ENCODE measurements at places on chromosomes 5 and 9.
A peak's percentile ranks its signal among the peaks of the same experiment; 100 is the strongest.

DNA sequence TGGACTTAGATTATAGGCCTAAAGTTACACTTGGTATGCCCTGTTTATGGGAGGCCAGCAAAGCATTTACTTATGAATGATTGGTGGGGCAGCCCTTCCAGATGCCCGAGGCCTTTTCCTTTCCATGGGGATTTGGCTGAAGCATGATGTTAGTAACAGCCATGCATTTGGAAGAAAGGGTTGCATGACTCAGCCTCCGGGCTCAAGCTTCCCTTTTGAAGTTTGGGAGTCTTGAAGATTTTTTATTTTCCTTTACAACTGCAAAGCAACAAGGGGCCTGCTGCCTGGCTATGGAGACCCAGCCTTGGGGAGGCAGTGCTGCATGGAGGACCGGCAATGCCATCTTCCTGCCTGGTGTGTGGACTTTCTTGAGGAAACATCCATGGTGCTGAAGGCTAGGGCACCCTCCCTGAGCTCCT, 244.7 kb downstream of the ICE1 start:
- DNase-seq = no peak

- peak; percentile 96 for DNase-seq
Measured at GRCh38 chr9:125932012-125932411, 184.8 kb downstream of the PBX3 start.

DNA sequence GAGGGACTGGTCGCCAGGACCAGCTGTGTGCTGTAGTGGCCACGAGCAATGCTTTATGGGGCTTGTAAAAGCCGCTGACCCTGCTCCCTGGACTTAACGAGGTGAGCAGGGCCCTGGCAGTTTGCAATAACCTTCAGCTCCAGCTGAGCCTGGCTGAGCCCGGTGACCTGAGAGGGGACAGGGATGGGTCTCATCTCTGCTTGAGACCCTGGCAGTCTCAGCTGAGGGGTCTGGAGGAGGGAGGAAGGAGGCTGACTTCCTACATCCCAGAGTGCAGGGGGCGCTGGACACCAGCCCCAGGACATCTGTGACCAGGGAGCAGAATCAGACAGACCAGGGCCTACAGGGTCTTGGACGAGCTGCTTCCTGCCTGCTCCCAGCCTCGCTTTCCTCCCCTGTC, 277.5 kb upstream of the MVB12B start:
- DNase-seq = no peak

DNA sequence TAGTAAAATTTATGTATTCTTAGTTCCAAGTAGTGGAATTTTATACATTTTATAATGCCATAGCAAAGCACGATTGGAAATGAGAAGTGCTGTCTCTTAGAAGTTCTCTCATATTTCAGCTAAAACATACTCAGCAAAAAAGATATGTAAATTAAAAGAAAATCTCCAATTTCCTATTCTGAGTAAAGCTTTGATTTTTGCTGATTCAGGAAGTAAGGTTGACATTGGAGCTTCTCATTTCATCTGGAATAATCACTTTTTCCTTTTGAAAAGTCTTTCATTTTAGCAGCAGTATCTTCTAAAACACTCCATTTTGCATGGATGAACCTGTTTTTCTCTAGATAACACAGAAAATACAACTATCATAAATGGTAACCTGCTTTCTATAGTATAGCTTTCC, 121.0 kb downstream of the ZCCHC7 start:
- DNase-seq = no peak

DNA sequence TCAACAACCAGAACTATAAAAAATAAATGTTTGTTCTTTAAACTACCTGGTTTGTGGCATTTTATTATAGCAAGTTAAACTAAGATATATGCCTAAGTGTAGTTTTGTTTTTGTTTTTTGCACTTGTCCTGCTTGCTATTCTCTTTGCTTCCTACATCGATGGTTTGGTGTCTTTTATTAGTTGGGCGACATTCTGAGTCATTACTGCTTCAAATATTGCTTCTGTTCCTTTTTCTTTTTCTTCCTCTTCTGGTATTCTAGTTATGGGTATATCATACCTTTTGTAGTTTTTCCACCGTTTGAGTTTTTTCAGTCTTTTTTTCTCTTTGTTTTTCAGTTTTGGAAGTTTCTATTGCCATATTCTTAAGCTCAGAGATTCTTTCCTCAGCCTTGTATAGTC, 86.9 kb downstream of the MACIR start:
- no peak for DNase-seq

DNA sequence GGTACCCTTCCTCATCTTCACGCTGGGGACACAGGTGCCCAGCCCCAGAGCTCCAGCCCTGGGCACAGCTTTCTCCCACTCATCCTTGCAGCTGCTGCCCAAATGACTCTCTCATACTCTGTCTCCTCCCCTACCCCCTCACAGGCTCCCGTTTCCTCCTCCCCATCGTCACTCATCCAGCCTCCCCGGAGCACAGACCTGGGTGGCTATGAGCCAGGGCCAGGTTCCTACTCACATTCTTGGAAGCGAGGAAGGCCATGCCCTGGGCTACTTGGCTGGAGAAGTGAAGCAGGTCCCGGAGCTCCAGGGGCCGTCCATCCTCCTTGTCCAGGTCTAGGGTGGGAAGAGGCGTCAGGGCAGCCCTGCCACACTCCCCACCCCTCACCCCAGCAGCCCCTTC, 29.3 kb downstream of the CSF1R start:
- no peak for DNase-seq

DNA sequence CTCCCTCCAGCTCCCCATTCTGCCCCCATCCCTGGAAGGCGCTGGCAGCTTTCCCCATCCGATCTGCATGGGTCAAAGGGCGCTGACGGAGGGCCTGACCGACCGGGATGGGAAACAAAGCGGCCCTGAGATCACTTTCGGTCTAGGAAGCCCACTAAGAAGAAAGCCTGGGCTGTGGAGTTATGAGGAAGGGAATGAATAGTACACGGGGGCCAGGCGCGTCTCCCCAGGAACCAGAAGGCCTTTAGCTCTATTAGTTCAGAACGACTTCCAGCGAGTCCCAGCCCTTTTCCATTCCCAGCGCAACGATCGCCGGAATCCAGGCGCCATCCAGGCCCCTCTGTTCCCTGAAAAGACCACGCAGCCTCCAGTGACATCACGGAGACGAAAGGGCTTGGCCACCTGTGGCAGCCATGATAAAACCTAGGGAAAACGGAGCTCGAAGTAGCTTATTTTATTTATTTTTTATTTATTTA, 70.1 kb upstream of the CCDC180 start:
- DNase-seq = no peak

DNA sequence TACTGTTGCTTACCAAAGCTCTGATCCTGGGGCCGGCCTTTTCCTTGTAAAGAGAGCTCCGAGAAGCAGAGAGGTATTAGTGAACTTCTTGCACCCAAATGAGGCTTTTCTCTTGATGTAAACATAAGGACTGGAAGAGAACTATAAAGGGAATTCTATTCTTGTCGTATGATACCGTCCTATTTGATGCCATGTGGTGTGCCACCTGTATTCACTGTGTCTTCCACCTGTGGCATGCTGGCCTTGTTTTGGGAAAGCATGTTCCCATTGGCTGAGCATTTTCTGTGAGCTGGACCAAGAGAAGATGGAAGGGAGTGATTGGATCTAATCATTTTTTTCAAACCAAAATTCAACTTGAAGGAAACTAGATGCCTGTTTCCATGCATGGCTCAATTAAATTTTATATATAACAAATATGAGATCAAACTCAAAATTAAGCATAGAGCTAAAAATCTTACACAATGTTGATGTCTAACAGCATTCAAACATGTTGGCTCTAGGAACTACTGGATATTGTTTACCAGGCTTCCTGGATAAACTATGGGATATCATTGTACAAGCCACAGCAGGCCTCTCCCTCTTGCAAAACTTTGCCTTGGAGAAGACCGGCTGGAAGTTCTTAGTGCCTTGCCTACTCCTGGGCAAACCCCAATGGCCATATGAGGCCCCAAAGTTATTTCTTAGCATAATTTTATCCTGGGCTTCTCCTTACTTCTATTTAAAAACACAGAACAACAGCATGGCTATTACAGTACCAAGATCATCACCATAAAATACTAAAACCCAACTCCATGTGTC, 115.3 kb downstream of the TSSK1B start:
- DNase-seq = no peak

GRCh38 chr9:87720173-87720572, 5.7 kb upstream of the CTSL start:
- DNase-seq = no peak

DNA sequence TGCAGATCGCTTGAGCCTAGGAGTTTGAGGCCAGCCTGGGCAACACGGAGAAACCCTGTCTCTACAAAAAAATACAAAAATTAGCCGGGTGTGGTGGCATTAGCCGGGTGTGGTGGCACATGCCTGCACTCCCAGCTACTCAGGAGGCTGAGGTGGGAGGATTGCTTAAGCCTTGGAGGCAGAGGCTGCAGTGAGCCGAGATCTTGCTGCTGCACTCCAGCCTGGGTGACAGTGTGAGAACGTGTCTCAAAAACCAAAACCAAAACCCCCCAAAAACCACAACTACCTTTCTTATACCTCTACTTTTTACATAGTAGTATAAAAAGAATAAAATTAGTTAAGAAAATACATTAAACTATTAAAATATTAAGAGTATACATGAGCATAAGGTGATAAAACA, 121.2 kb downstream of the RAPGEF6 start:
- DNase-seq = no peak

- DNase-seq = peak; percentile 58
Measured at GRCh38 chr5:151020304-151021110, at the start of gene GPX3. Gene GPX3 (plus strand): TSS chr5:151020591. CDS start chr5:151020655, 64 bp downstream.

GRCh38 chr9:69519470-69520240, 152.5 kb downstream of the APBA1 start:
- DNase-seq = no peak

- DNase-seq = no peak
Measured at GRCh38 chr9:37148181-37148580, 27.8 kb downstream of the ZCCHC7 start.

DNA sequence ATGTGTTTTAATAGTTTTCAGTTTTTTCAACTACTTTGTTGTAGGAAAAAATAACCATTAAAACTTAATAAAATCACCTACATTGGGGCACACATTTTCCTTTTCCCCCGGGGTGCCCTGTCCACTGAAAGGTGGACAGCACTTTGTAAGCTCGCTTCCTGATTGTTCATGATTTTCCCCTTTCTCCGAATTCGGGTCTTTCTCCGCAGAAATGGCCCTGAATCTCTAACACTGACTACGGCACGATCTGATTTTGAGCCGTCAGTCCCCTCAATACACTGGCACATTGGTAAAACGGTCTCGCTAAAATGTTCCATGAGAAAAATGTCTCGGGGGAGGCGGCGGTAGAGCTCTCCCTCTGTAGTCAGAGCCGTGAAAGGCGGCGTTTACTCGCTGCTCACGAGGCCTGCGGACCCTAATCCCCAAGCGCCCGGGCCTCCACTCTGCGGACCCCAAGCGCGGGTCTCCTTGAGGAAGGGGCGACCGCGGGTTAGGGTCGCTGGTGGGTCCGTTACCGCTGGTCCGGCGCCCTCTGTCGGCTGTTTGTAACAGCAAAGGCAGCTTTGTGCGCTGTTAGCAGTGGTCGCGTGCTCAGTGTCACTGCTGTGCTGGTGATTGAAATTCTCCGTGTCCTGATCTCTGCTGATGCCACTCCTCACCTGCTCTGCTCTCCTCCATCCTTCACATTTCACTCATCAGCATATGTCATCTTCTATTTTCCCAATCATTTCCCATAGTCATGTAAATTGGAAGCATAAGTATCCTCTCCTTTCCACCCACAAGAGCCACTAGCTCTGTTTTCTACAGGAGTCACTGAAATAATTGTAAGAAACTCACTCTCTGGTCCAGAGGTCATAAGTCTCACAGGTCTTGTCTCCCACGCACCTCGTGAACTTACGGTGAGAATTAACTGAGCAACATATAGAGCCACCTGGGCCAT, 10.8 kb upstream of the IFNA2 start:
- DNase-seq = peak; percentile 45

Data from myocyte (in vitro differentiated cells).